ENCODE measurements at places on chromosomes 3 and 15.

DNA sequence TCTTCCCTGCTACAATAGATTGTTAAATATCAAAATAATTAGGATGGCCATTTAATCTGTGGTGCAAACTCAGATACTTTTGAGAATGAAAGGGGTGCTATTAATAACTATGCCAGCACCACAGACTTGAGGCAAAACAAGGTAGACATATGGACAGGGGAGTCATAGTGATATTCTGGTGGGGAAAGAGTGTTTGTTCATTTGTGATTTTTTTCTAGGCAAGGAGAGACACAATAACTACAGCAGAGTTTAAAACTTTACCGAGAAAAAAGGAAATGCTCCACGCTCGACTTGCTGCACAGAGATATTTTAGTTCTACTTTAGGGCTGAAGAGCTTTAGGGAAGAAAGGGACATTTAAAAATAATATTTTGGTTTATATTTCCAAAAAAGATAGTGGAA, 611.2 kb upstream of the GRM7 start:
- no peaks in the 10 kb centered on the region for H3K36me3 ChIP-seq
- H3K4me3 ChIP-seq = no peak overlapping the region

GRCh38 chr3:65158023-65158422, 470.2 kb upstream of the ADAMTS9 start:
- no peak for DNase-seq
- H3K4me3 ChIP-seq = no peak overlapping the region
- no peak overlapping the region for H3K27ac ChIP-seq
- no peaks in the 10 kb centered on the region for H3K27me3 ChIP-seq
- no peaks in the 10 kb centered on the region for H3K36me3 ChIP-seq

- H3K27me3 ChIP-seq = no peaks in the 10 kb centered on the region
- H3K4me3 ChIP-seq = no peak overlapping the region
- no peak overlapping the region for H3K27ac ChIP-seq
- H3K4me1 ChIP-seq = peaks cover 2% of the 10 kb centered on the region
- peaks cover 13% of the 10 kb centered on the region for H3K36me3 ChIP-seq
- DNase-seq = no peak
These were observed 29.0 kb downstream of the NME9 start for GRCh38 chr3:138300647-138301046.

GRCh38 chr3:23474580-23475357, 271.6 kb downstream of the UBE2E2 start:
- H3K4me1 ChIP-seq = peaks cover 7% of the 10 kb centered on the region
- no peak overlapping the region for H3K27ac ChIP-seq
- H3K36me3 ChIP-seq = no peaks in the 10 kb centered on the region
- no peak for DNase-seq
- no peaks in the 10 kb centered on the region for H3K27me3 ChIP-seq

DNA sequence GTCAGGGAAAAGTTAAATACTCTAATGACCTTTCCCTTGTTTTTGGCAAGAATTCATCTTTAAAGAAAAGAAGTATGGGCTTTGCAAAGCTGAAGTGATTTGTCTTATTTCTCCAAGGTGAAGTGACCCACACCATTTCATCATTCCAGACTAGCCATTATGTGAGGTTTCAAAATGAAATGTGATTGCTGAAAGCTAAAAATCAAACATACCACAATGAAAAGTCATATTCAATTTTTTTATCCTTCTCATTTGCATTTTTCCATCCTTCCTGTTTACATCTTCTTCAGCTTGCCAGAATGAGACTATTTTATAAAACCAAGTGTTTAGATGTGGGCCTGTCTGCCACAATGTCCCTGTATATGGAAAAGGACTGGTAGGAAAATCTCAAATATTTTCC, 142.3 kb upstream of the STRIT1 start:
- no peaks in the 10 kb centered on the region for H3K4me1 ChIP-seq
- H3K36me3 ChIP-seq = no peaks in the 10 kb centered on the region
- no peak overlapping the region for H3K4me3 ChIP-seq
- DNase-seq = no peak

- H3K27ac ChIP-seq = no peak overlapping the region
- H3K36me3 ChIP-seq = no peaks in the 10 kb centered on the region
- no peaks in the 10 kb centered on the region for H3K4me1 ChIP-seq
- no peak for DNase-seq
- H3K4me3 ChIP-seq = no peak overlapping the region
These were observed 17.2 kb downstream of the SPTBN5 start for GRCh38 chr15:41876689-41877088.

- H3K27me3 ChIP-seq = peaks cover 20% of the 10 kb centered on the region
- no peaks in the 10 kb centered on the region for H3K36me3 ChIP-seq
- H3K4me3 ChIP-seq = no peak overlapping the region
- H3K27ac ChIP-seq = no peak overlapping the region
- H3K4me1 ChIP-seq = peaks cover 2% of the 10 kb centered on the region
These were observed 48.9 kb downstream of the GRK7 start for GRCh38 chr3:141812084-141812483.

DNA sequence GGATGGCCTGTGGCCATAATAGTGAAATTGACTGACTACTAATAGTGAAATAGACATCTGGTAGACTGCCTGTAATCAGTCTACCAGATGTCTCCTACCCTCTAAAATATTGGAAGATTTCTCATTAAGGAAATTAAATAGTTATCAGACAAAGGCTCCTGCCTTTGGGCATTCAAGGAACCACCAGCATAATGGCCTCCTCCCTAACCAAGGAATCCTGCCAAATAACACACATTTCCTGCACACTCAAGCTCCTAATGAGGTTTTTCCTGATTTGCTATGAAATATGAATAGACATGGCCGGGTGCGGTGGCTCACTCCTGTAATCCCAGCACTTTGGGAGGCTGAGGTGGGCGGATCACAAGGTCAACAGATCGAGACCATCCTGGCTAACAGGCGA, 14.6 kb downstream of the NUSAP1 start:
- H3K4me1 ChIP-seq = peaks cover 2% of the 10 kb centered on the region
- no peak overlapping the region for H3K4me3 ChIP-seq
- H3K27ac ChIP-seq = no peak overlapping the region
- peaks cover 65% of the 10 kb centered on the region for H3K36me3 ChIP-seq
- no peak for DNase-seq
- no peaks in the 10 kb centered on the region for H3K27me3 ChIP-seq

DNA sequence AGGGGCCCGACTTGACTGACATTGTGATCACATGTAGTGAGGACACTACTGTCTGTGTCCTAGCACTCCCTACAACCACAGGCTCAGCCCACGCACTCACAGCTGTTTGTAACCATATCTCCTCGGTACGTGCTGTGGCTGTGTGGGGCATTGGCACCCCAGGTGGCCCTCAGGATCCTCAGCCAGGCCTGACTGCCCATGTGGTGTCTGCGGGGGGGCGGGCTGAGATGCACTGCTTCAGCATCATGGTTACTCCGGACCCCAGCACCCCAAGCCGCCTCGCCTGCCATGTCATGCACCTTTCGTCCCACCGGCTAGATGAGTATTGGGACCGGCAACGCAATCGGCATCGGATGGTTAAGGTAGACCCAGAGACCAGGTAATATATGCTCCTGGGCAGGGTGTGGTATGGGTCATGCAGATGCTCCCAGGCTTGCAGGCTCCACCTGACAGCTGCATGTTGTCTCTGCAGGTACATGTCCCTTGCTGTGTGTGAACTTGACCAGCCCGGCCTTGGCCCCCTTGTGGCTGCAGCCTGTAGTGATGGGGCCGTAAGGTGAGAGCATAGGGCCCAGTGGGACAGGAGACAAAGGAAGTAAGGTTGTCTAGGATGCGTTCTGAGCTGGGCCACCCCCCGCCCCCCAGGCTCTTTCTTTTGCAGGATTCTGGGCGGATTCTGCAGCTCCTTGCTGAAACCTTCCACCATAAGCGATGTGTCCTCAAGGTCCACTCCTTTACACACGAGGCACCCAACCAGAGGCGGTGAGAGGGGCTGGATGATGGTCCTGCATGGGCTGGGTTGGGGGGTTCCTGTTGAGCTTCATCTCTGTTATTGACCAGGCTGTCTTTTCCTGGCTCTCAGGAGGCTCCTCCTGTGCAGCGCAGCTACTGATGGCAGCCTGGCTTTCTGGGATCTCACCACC, 4.4 kb downstream of the DALRD3 start:
- H3K4me1 ChIP-seq = peaks cover 10% of the 10 kb centered on the region
- no peak for DNase-seq
- H3K4me3 ChIP-seq = no peak overlapping the region
- H3K27me3 ChIP-seq = no peaks in the 10 kb centered on the region

DNA sequence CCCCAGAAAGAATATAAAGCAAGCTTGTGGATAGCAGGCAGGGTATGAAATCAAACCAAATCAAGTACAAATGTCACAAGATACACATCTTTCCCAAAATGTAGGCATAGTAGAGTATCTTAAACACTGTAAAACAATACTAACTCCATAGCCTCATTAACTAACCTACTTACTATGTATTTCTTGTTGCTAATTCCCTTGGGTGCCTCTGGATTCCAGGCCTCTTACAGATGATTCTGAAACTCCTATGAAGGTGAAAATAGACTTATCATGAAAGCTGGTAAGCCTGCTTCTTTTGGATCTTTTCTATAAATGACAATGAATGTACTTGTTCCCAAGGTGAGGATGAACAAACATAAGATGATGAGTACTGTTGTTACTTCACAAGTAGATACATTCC, 93.8 kb downstream of the FRMD5 start:
- H3K4me1 ChIP-seq = no peaks in the 10 kb centered on the region
- no peak for DNase-seq
- no peak overlapping the region for H3K4me3 ChIP-seq
- no peaks in the 10 kb centered on the region for H3K36me3 ChIP-seq
- H3K27ac ChIP-seq = no peak overlapping the region
- peaks cover 20% of the 10 kb centered on the region for H3K27me3 ChIP-seq

GRCh38 chr3:25587094-25587493, 77.6 kb downstream of the TOP2B start:
- no peaks in the 10 kb centered on the region for H3K27me3 ChIP-seq
- no peaks in the 10 kb centered on the region for H3K36me3 ChIP-seq
- DNase-seq = no peak
- no peak overlapping the region for H3K27ac ChIP-seq

GRCh38 chr3:131688370-131688769, 185.6 kb upstream of the MRPL3 start:
- H3K36me3 ChIP-seq = no peaks in the 10 kb centered on the region
- no peak for DNase-seq
- no peak overlapping the region for H3K4me3 ChIP-seq
- no peak overlapping the region for H3K27ac ChIP-seq

DNA sequence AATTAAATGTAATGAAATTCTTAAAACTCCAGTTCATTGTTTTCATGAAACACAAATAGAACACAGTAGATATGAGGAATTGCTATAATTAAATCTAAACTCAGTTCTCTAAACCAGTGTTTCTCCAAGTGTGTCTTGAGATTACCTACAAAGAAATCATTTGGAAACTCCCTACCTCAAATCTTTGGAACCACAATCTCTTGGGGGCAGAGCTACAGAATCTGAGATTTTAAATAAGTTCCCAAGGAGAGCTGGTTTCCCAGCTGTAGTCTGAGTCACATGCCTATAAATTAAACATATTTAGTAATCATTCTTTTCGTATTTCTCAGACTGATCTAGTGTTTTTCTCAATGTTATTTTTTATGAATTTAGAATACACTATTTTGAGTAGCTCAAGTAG, 17.0 kb upstream of the ACTC1 start:
- H3K4me3 ChIP-seq = no peak overlapping the region
- no peaks in the 10 kb centered on the region for H3K36me3 ChIP-seq
- H3K4me1 ChIP-seq = no peaks in the 10 kb centered on the region
- no peak overlapping the region for H3K27ac ChIP-seq

DNA sequence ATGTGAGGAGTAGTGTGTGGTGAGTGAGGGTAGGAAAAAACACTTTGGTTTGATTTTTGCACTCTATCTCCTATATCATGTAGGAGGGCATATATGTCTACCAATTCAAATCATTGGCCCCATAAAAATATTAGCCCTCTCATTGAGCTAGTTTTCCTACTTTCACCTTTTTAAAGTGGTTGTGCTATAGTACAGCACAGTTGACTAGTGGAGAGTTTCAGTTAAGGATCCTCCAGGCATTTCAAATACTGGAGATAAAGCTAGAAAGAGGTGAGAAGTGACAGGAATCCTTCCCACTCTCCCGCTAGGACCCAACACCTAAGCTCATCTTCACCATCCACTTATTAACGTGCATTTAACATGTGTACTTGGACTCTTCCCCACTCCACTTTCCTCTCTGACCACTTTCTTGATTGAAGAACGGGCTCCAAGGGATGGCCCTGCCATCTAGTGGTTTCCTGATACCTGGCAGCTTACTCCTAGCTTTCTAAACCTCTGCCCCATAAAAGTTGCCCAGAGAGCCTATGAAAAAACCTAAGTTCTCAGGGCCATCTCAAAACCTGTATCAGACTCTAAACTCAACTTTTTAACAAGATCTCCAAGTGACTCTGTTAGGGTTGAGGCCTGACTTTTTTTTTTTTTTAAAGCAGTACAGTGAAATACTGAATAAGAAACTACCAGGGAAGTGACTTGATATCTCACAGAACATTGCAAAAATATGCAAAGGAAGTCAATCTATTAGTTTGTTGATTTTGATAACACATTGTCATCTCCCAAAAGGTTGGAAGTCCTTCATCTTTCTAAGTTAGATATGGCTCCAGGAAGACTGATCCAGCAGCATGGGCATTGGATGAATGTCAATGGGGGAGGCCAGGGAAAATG, 17.9 kb downstream of the IL12A start:
- peaks cover under 1% of the 10 kb centered on the region for H3K36me3 ChIP-seq
- no peaks in the 10 kb centered on the region for H3K27me3 ChIP-seq

- H3K27ac ChIP-seq = no peak overlapping the region
- no peaks in the 10 kb centered on the region for H3K36me3 ChIP-seq
- DNase-seq = no peak
- no peaks in the 10 kb centered on the region for H3K4me1 ChIP-seq
These were observed 46.8 kb downstream of the CHDH start for GRCh38 chr3:53799338-53799865.

- no peak for DNase-seq
- no peaks in the 10 kb centered on the region for H3K4me1 ChIP-seq
- no peak overlapping the region for H3K27ac ChIP-seq
- no peaks in the 10 kb centered on the region for H3K36me3 ChIP-seq
These were observed 212.6 kb downstream of the CDIN1 start for GRCh38 chr15:36791844-36792571.

GRCh38 chr3:50364573-50365079, 5.3 kb upstream of the TMEM115 start:
- H3K27ac ChIP-seq = peak overlapping the region; percentile 31
- H3K36me3 ChIP-seq = no peaks in the 10 kb centered on the region
- H3K27me3 ChIP-seq = no peaks in the 10 kb centered on the region
- DNase-seq = no peak
- peaks cover 13% of the 10 kb centered on the region for H3K4me1 ChIP-seq
- peak overlapping the region; percentile 81 for H3K4me3 ChIP-seq

DNA sequence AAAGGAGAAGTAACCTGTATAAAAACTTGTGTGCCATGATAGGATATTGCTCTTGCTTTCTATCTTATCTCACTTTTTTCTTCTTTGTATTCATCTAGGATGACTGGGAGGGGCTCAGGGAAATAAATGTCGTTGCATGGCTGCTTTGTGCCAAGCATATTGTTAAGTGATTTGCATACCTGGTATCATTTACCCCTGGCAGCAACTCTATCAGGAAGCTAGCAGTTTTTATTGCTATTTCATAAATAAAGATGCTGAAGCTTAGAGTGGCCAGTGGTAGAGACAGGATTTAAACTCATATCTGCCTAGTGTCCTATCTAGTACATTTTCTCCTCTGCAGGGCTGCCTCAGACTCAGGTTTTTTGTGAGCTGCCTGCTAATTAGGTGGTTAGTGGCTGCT, 253.3 kb downstream of the PTPRG start:
- no peak for DNase-seq
- no peak overlapping the region for H3K27ac ChIP-seq
- no peaks in the 10 kb centered on the region for H3K4me1 ChIP-seq
- no peak overlapping the region for H3K4me3 ChIP-seq
- H3K27me3 ChIP-seq = peaks cover 1% of the 10 kb centered on the region

- no peak overlapping the region for H3K4me3 ChIP-seq
- no peak overlapping the region for H3K27ac ChIP-seq
- H3K4me1 ChIP-seq = no peaks in the 10 kb centered on the region
- no peaks in the 10 kb centered on the region for H3K27me3 ChIP-seq
- no peaks in the 10 kb centered on the region for H3K36me3 ChIP-seq
These were observed 43.3 kb upstream of the SLCO2A1 start for GRCh38 chr3:134072881-134073582.
